ENCODE measurements at places on chromosomes 6 and 20.

DNA sequence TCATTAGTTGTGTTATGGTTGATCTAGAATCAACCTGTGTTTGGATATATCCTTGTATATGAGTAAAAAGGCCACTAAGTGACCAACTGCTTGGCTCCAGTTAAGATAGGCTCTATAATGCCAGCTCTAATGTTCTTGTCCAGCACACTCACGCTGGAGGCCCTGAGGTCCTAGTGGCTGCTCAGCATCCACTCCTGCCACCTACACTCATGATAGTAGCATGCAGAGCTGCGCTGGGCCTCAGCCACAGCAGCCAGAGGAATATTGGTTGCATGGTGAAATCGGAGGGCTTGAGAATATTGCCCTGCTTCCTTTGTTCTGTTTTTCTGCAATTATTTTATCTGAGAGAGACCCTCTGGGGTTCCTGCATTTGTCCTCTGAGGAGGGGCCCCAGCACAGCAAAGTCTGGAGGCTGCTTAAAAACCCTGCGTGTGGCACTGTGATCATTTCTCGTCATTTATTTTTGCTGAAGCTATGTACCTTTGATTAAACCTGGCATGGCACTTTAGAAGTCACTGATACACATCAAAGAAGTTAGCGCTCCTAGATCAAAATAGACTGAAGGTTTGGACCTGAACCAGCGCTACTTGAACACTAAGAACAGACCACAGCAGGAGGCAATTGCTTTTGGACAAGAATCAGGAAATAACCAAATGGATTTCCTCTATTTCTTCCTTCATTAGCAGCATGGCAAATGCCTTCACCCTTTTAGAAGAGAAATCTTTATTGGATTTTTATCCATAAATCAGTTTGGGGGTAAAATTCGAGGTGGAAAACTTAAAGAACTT lies 398.4 kb upstream of the ID4 start:
- no peak for DNase-seq

- DNase-seq = peak; percentile 93
These were observed at the start of gene PHF20 for GRCh38 chr20:35771689-35772562. TSS of gene PHF20 (plus strand) at chr20:35772015. CDS start at chr20:35801523, 29,508 bp downstream.

DNA sequence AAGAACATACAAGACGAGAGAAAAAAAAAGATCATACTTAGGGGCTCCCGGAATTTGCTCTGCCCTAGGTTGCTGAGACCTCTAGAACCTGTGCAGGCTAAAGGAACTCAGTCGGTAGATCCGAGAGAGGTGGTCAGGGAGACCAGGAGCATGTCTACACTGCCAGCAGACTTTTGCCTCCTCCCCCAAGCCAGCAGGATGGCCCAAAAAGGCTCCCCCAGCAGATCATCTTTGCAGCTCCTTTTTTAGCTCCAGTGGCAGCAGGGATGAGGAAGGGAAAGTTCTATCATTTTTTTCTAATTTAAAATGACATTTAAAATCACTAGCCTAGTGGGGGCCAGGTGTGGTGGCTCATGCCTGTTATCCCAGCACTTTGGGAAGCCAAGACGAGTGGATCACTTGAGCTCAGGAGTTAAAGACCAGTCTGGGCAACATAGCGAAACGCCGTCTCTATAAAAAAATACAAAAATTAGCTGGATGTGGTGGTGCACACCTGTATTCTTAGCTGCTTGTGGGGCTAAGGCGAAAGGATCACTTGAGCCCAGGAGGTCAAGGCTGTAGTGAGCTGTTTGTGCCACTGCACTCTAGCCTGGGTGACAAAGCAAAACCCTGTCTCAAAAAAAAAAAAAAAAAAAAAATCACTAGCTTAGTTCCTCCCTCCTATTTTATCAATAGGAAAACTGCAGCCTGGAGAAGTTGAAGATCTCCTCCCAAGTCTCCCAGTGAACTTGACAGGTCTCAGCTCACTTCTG lies 69.3 kb upstream of the MYL9 start:
- peak; percentile 8 for DNase-seq

GRCh38 chr6:24099181-24099580 lies 26.8 kb upstream of the NRSN1 start:
- no peak for DNase-seq

- DNase-seq = no peak
These were observed 10.3 kb downstream of the ADISSP start for GRCh38 chr20:3757268-3757667.

DNA sequence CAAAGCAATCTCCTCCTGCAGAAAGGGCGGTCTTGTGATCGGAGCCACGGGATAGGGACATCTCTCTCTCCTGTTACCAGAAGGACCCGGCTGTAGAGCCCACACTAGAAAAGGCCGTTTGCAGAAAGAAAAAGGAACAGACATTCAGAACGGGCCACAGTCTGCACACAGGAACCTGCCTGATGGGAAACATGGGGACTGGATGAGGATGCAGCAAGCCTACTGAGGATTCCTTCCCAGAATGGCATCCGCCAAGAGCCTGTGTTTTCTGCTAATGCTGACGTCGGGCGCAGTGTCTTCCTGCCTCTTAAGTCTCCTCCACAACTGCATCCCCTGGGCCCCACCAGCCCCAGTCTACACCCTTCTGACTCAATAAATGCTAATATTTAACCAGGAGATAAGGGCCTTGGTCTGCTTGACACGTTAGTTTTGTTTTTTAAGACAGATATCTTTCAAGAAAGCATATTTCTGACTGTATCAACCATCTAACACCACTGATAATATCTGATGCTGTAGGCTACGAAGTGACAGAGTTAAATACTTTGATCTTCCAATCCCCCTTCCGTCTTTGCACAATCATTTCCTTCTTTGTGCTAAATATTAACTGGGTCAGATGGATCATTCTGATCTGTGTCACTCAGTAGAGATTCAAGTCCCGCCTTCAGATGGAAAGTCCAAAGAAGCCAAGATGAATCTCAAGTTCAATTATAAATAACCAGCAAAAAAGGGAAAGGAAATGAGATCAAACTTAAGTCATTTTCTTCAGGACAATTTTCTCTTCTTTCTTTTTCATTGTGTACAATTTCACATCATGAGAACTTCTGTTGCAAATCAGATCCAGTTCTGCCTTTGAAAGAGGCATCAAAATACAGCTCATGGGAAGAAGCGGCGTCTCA lies 20.7 kb downstream of the FAM50B start:
- no peak for DNase-seq

Measured in hematopoietic multipotent progenitor cell treated with erythropoietin and hydrocortisone succinate and interleukin-3 and kit ligand, for 8 days (in vitro differentiated cells).